ENCODE measurements at places on chromosomes 16 and 17.
A peak's percentile ranks its signal among the peaks of the same experiment; 100 is the strongest.

DNA sequence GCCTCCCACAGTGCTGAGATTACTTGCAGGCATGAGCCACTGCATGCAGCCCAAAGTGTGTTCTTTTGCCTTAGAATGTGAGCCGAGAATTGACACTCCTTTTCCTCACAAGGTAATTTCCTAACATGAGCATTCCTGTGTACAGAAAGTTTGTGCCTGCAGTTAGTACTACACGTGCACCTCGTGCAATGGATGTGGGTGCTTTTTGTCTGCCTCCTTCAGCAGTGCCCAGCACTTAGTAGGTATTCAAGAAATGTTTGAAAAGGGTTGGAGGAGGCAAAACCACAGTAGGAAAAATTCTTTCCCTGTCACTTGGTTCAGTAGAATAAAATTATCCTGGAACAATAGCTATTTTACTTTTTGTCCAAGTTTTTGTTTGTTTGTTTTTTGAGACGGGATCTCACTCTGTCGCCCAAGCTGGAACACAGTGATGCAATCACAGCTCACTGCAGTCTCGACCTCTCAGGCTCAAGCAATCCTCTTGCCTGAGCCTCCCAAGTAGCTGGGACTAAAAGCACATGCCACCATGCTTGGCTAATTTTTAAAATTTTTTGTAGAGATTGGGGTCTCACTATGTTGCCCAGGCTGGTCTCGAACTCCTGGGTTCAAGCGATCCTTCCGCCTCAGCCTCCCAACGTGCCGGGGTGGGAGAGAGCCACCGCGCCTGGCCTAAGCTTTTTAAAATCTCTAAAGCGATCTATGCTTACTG is 2.4 kb downstream of the NDE1 start:
- DNase-seq, result no peak

DNA sequence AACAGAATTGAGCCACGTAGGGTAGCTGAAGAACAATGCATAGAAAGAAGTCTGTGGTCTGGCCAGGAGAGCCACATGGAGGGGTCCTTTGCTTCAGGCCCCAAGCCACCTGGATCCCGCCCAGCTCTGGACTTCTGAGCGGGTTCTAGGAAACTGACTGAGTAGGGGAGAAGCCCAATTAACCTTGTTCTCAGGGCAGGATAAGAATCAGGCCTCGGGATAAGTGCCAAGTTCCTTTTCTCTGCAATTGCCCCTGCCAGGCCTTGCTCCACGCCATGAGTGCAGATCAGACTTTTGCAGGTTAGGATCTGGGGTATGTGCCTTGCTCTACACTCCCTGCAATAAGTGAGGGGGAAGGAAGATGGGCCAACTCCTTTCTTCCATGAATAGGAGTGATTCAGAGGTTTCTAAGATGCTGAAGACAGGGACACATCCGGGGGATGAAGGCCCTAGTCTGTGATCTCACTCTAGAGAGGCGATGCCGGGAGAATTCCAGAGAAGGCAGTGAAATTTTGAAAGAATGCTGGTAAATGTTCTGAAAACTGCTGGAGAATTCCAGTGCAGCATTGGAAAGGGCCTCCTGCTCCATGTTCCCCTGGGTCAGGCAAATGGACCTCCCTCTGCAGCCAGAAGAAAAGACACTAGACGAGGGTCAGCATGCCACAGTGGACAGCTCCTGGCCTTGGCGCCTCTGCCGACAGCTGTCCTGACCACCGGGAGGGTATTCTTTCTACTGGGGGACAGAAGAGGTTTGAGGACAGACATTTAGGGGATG is 5.8 kb downstream of the NEUROD2 start:
- DNase-seq, result no peak

GRCh38 chr17:57158325-57158724 is 73.3 kb downstream of the AKAP1 start:
- DNase-seq, result no peak

- DNase-seq, result peak; percentile 84
These were observed 26.3 kb downstream of the NFE2L1 start for GRCh38 chr17:48074322-48075081.

DNA sequence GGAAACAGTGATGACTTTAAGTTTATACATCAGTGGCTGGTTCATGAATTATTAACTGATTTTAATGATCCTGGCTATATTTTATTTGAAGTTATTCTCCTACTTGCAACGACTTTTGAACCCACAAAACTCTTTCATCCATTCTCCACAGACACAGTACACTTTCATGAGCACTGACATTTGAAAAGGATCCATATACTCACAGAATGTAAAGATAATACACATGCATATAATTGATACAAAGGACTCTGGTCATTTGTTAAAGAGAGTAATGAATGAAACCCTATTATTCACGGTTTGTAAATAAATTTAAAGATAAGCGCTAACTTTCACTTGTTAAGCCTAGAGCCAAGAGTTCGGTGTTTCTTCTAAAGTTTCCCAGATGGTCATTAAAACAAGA is 3.3 kb downstream of the TOX3 start:
- no peak for DNase-seq

All from fibroblast of mammary gland (primary cell).